ENCODE measurements at places on chromosomes 1 and 21. TPM values are rescaled to one million over a fixed set of nuclear protein-coding genes. Genes with fewer than 3 reads are reported as not detected.

DNA sequence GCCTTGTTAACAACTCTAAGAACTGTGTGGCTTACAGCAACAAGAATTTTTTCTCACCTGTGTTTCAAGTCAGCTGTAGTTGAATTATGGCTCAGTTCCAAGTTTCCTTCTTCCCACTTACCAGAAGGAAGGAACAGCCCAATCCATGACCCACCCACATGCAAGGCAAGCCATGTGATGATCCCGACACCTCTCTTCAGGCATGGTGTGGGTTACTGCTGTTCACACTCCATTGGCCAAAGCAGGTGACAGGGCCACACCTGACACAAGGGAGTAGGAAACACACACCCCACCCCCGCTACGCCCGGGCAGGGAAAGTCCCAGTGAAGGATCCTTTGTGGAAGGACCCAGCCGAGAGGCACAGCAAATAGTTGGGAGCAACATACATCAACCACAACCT is 36.3 kb downstream of the KCNJ15 start:
- H3K4me3 ChIP-seq, result no peak overlapping the region
- no peaks in the 10 kb centered on the region for H3K27me3 ChIP-seq
- no peaks in the 10 kb centered on the region for H3K36me3 ChIP-seq
- DNase-seq, result no peak
- H3K4me1 ChIP-seq, result peaks cover 5% of the 10 kb centered on the region

GRCh38 chr21:29295066-29295650 is 3.6 kb upstream of the BACH1 start:
- peaks cover 12% of the 10 kb centered on the region for H3K4me1 ChIP-seq
- H3K4me3 ChIP-seq, result no peak overlapping the region
- DNase-seq, result no peak
- H3K36me3 ChIP-seq, result no peaks in the 10 kb centered on the region

DNA sequence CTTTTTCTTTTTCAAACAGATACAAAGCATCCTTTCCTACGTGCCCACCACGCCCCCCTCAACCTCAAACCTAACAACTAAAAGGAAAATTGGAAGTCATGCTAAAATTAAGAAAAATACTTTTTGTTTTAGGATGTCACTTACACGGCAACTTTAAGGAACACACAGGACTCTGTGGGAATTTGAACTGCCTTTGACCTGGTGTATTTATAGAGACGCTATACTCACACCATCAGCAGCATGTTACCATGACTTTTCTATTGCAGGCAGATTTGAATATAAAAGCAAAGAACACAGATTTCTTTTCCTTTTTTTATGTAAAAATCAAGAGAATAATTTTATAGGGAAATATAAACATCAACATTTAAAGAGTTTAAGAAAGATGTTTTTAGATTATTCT is 198.2 kb downstream of the SIPA1L2 start:
- no peak overlapping the region for H3K4me3 ChIP-seq
- H3K4me1 ChIP-seq, result no peaks in the 10 kb centered on the region
- H3K27ac ChIP-seq, result no peak overlapping the region
- H3K27me3 ChIP-seq, result no peaks in the 10 kb centered on the region
- no peak for DNase-seq

VPS72 gene
- total RNA-seq, result 51.5 TPM

DNA sequence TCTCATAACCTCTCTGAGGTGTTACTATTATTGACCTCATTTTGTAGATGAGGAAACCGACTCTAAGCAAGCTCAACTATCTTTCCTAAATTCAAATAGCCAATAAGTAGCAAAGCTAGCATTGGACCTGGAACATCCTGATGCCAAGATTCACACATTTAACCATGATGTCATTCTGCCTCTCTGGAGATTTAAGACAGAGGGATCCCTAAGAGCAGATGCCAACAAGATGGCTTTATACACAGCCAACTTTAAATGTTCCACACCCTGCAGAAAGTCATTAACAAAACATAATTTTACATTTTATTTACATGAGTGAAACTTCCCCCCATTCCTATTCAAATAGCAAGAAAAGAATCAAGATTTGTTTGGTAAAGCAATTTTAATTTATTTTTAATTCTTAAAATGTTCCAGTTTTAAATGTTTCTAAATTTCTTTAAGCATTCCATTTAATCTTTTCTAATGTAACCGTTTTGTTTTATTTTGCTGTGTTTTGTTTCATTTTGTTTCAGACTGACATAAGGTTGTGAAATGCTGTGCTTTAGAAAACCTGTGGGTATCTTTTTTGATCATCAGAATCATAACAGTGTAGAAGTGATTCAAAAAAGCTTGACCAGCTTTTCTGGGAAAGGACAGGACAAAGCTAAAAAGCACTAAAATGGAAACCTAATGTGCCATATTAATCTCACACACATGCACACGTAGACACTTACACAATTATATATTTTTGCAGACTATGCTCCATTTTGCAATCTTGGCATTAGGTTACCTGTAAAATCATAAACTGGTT is 7.6 kb upstream of the VAV3 start:
- H3K27ac ChIP-seq, result no peak overlapping the region
- no peak for DNase-seq
- no peak overlapping the region for H3K4me3 ChIP-seq
- no peaks in the 10 kb centered on the region for H3K36me3 ChIP-seq
- no peaks in the 10 kb centered on the region for H3K27me3 ChIP-seq
- H3K4me1 ChIP-seq, result no peaks in the 10 kb centered on the region

- no peaks in the 10 kb centered on the region for H3K36me3 ChIP-seq
- DNase-seq, result no peak
- no peaks in the 10 kb centered on the region for H3K4me1 ChIP-seq
- H3K27me3 ChIP-seq, result no peaks in the 10 kb centered on the region
Observed at GRCh38 chr1:54126271-54126815, 26.5 kb downstream of the CDCP2 start.

GRCh38 chr1:234608025-234608910 is 1.7 kb downstream of the IRF2BP2 start:
- DNase-seq, result peak; percentile 91
- H3K4me1 ChIP-seq, result peaks cover 59% of the 10 kb centered on the region
- peaks cover 34% of the 10 kb centered on the region for H3K36me3 ChIP-seq

- no peaks in the 10 kb centered on the region for H3K36me3 ChIP-seq
- no peak overlapping the region for H3K27ac ChIP-seq
- peaks cover 8% of the 10 kb centered on the region for H3K27me3 ChIP-seq
- no peak for DNase-seq
Observed at GRCh38 chr1:9203511-9203982, 31.0 kb upstream of the H6PD start.

GRCh38 chr1:174795806-174796205 is 203.9 kb upstream of the CACYBP start:
- H3K27ac ChIP-seq, result no peak overlapping the region
- no peaks in the 10 kb centered on the region for H3K36me3 ChIP-seq
- no peak overlapping the region for H3K4me3 ChIP-seq
- no peak for DNase-seq
- H3K4me1 ChIP-seq, result peaks cover 10% of the 10 kb centered on the region

DNA sequence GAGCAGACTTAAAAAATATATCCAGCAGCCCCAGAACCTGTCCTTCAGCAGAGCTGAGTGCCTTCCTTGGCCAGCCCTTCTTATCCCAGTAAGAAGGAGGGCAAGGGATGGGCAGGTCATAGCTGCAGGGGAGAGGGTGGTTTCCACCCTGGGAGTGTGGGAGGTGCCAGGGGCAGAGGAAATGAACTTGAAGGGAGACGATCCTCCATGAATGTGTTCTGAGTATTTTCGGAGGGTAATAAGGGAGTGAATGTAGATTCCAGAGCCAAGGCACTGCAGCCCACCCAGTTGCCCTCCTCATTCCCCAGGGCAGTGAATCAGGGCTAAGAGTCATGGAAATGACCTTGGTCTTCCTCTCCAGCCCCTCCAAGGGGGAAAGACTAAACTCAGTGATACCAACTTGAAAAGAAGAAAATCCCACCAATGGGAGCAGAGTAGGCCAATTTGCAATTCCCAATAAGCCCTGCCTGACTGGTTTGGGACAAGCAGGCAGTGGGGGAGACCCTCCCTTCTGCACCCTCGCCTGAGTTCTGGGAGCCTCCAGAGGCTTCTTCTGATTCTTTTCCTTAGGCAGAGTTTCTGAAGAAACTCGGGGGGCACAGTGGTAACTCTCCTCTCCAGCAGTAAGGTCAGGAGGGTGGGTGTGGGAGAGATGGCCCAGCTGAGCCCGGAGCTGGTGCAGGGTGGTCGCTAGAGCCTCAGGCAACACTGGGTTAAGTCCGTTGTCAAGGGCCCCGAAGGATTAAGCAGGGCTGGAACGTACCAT is 4.2 kb downstream of the MYOG start:
- H3K4me3 ChIP-seq, result no peak overlapping the region
- H3K36me3 ChIP-seq, result no peaks in the 10 kb centered on the region
- no peak for DNase-seq
- H3K4me1 ChIP-seq, result no peaks in the 10 kb centered on the region
- H3K27ac ChIP-seq, result no peak overlapping the region

DNA sequence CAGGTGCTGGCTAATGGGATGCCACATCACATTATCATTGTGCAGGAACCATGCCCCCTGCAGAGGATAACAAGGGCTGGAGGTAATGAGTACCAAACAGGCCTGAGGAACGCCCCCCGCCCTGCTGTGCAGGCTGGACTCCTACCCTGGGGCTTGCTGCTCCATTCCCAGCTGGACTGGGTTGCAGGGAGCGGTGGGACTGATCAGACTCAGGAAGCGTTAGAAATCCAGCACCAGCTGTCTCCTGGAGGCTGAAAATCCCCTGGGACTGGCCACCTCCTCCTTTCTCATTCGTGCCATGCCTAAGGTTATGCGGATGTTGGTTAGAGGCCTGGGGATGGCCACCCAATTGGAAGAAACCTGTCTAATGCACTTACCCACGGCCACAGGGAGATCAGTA is 36.9 kb upstream of the POU3F1 start:
- no peaks in the 10 kb centered on the region for H3K4me1 ChIP-seq
- no peaks in the 10 kb centered on the region for H3K27me3 ChIP-seq
- no peak overlapping the region for H3K27ac ChIP-seq
- no peaks in the 10 kb centered on the region for H3K36me3 ChIP-seq
- no peak overlapping the region for H3K4me3 ChIP-seq
- no peak for DNase-seq

- H3K4me3 ChIP-seq, result no peak overlapping the region
- no peak overlapping the region for H3K27ac ChIP-seq
- H3K36me3 ChIP-seq, result no peaks in the 10 kb centered on the region
- no peak for DNase-seq
Observed at GRCh38 chr21:46025113-46025770, 43.7 kb downstream of the COL6A1 start.

DNA sequence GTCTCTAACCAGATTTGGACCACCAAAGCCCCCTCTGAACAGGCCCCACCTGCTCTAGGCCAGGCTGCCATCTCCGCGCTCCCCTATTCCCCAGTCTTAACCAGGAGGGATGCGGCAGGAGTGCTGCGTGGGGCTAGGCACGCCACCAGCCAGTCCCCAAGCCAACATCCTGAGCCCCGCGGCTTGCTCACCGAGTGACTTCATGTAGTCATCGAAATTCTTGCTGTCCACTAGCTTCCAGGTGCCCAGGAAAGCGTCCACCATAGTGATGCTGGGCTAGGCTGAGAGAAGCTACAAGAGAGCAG is 173 bp downstream of the FABP3 start:
- peaks cover 71% of the 10 kb centered on the region for H3K4me1 ChIP-seq
- H3K36me3 ChIP-seq, result no peaks in the 10 kb centered on the region

DNA sequence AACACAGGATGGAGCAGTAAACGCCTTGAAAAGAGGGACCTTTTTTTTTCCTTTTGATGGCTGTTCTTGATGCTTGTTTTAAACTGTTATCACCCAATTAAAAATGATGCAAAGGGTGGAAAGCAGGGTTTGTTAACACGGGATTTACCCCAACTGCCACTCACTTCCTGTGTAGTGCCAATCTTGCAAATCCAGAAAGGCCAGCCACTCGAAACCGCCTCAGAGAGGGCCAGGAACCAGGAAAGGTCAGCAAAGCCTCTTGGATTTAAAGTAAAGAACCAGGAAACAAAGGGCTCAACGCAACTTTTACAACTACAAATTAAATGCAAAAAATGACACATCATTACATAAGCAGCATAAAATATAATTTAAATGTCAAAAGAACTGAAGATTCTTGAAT is 347.4 kb downstream of the PDE4B start:
- H3K36me3 ChIP-seq, result no peaks in the 10 kb centered on the region
- H3K4me1 ChIP-seq, result no peaks in the 10 kb centered on the region
- no peaks in the 10 kb centered on the region for H3K27me3 ChIP-seq
- no peak overlapping the region for H3K4me3 ChIP-seq
- H3K27ac ChIP-seq, result no peak overlapping the region
- DNase-seq, result no peak

DNA sequence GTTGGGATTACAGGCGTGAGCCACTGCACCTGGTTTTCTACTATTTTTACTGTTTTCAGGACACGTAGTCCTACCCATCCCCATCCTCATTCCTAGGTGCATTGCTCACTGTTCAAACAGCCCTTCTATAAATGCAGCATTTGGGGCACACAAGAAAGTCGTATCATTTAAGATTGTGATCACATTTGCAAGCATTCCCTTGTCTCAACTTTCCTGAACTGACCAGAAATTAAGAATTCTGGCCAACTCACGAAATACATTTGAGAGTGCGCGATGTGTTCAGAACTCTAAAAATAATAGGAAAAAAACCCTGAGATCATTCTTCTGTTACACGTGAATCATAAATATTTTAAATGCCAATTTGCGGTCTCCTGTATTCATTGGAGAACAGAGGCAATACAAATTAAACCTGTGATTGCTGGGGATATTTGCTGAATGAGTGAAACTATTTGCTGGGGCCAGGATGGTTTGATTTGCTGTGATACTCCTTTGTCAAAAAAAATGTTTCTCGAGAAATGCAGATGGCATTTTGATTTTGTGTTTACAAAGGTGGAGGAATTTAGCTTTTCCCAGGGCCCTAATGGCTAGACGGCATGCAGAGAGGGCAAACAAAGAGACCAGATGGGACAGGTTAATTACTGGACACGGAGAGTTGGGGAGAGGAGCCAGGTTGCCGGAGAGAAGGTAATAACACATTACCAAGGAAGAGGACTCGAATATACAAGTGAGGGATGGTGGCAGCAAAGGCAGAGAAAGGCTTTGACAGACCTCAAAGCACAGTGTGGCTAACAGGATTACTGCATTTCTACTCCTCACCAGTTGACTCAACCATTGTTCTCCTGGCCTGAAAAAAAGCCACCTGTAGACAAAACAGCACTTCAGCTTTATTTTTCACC is 38.4 kb downstream of the STPG1 start:
- no peaks in the 10 kb centered on the region for H3K4me1 ChIP-seq
- H3K27me3 ChIP-seq, result no peaks in the 10 kb centered on the region
- no peaks in the 10 kb centered on the region for H3K36me3 ChIP-seq
- no peak for DNase-seq
- no peak overlapping the region for H3K27ac ChIP-seq
- no peak overlapping the region for H3K4me3 ChIP-seq

DNA sequence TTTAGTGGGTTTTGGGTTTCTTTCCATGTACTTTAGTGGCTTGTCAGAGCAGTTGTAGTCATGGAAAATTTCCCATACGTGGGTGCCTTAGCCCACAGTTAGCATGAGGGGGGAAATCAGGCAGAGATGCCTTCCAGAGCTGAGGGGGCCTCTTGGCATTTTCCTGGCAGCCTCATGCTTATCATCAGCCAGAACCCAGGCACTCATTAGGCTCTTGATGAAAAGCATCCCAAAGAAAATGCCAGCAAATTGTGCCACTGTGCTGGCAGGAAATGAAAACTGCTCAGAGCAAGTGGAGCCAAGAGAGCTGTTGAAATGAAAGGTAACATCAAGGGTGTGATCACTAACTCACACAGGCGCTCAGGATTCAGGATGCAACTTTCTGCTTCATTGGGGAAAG is 128.0 kb downstream of the TNNI3K start:
- no peaks in the 10 kb centered on the region for H3K27me3 ChIP-seq
- H3K36me3 ChIP-seq, result no peaks in the 10 kb centered on the region
- H3K4me1 ChIP-seq, result no peaks in the 10 kb centered on the region
- H3K27ac ChIP-seq, result no peak overlapping the region

Data from adrenal gland (tissue), 19 donors.